ENCODE measurements at places on chromosomes 3 and 15. TPM values are rescaled to one million over a fixed set of nuclear protein-coding genes. Genes with fewer than 3 reads are reported as not detected.

DNA sequence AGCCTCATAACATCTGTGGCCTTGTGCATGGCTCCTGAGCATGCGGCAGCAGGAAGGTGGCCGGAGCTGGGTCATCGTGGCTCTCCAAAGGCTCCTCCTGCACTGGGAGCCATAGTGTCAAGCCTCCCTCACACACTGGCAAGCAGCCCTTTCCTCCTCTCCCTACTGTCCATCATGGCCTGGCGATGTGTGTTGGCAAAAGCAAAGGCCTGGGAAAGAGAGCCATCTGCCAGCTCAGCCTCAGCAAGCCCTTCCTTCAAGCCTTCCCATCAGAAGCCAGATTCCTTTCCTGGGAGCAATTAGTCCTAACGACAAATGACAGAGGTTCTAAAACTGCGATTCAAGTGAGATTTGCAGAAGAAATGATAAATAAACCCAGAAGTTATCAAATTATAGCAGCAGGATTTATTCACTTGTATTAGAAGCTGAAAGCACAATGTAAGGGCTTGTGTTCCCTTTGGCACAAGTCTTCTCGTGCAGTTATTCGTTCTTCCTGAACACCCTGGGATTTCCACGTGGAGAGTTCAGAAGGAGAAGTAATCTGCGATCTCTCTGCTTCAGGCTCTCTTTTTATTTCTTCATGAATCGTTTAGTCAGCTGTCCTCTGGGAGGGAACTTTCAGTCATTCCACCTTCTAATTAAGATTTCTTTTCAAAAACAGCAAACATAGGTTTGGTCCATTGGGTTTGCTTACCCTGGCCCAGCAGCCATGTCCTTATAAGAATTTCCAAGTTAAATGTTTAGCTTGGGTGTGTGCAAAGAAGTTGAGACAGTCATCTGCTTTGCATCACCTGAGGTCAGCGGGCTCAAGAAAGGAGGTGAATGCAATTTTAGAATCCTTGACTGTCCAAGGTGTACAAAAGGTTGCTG is 110.3 kb upstream of the TMC3 start:
- no peak overlapping the region for H3K4me3 ChIP-seq
- DNase-seq, result no peak
- H3K27me3 ChIP-seq, result peaks cover 45% of the 10 kb centered on the region
- peaks cover 2% of the 10 kb centered on the region for H3K36me3 ChIP-seq

DNA sequence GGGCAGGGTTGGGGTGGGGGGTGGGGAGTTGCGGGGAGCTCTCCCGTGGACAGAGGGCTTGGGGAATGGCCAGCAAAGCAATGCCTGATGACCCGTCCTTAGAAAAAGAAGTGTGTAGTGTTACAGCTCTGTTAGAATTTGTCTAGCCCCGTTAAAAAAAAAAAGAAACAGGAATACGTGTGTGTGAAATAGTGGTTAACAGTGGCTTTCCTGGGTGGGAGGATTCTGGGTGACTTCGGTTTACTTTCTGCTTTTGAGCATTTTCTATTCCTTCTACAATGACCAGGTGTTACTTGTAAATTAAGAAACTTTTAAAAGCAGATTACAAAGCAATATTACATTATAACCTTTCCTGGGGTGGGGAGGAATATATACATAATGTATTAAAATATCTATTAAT is 25.0 kb downstream of the H1-8 start:
- H3K27ac ChIP-seq, result peak overlapping the region; percentile 72
- no peaks in the 10 kb centered on the region for H3K27me3 ChIP-seq
- H3K4me1 ChIP-seq, result peaks cover 6% of the 10 kb centered on the region
- H3K36me3 ChIP-seq, result peaks cover 2% of the 10 kb centered on the region

GRCh38 chr3:146589899-146590508 is 15.1 kb downstream of the PLSCR5 start:
- peaks cover 2% of the 10 kb centered on the region for H3K36me3 ChIP-seq
- no peak overlapping the region for H3K27ac ChIP-seq
- DNase-seq, result no peak
- H3K27me3 ChIP-seq, result peaks cover 24% of the 10 kb centered on the region

DNA sequence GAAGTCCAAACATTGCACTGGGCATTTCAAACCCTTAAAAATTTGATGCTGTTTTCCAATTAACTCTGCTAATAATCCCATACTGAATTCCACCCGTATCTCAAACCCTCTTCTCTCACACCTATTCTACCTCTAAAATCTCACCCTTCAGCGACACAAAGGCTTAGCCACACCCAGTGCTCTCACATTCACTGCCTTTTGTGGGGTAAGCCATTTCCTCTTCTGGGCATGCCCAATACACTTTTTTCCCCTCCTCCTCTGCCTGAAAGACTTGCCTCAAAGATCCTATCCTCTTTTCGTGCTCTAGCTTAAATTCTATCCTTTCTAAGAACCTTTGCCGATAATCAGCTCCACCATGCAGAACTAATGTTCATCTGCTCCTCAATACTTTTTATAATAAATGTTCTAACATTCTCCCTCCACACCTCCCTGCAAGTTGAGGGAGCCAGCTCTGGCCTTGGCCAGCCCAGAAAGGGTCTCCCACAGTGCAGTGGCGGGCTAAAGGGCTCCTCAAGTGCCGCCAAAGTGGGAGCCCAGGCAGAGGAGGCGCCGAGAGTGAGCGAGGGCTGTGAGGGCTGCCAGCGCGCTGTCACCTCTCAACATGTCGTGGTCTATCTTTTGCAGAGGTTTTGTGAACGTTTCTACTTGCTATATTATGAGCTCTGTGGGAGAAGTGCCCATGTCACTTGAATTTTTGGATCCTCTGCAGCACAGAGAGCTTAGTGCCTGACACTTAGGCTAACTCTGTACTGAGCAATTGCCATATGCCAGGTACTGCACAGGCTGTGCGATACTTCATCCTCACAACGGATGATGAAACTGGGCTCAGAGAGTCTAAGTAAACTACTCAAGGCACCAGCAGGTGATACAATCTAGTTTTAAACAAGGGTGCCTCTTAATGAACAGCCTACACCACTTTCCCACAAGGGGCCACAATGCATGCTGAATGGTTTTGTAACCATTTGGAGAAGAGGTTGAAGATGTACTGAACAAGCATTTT is 53.6 kb upstream of the BCL6 start:
- peaks cover 33% of the 10 kb centered on the region for H3K4me1 ChIP-seq
- H3K27me3 ChIP-seq, result no peaks in the 10 kb centered on the region
- peaks cover 2% of the 10 kb centered on the region for H3K36me3 ChIP-seq
- DNase-seq, result no peak
- H3K4me3 ChIP-seq, result peak overlapping the region; percentile 43
- H3K27ac ChIP-seq, result peak overlapping the region; percentile 1

GRCh38 chr3:67176396-67176795 is 178.3 kb downstream of the KBTBD8 start:
- no peak for DNase-seq
- H3K36me3 ChIP-seq, result no peaks in the 10 kb centered on the region
- H3K27me3 ChIP-seq, result no peaks in the 10 kb centered on the region
- no peak overlapping the region for H3K27ac ChIP-seq
- no peaks in the 10 kb centered on the region for H3K4me1 ChIP-seq

- H3K4me1 ChIP-seq, result peaks cover 27% of the 10 kb centered on the region
- H3K27me3 ChIP-seq, result no peaks in the 10 kb centered on the region
- H3K36me3 ChIP-seq, result no peaks in the 10 kb centered on the region
- peak overlapping the region; percentile 1 for H3K27ac ChIP-seq
- peak overlapping the region; percentile 94 for H3K4me3 ChIP-seq
These were observed 1.1 kb upstream of the MAGEF1 start for GRCh38 chr3:184713040-184713355.

DNA sequence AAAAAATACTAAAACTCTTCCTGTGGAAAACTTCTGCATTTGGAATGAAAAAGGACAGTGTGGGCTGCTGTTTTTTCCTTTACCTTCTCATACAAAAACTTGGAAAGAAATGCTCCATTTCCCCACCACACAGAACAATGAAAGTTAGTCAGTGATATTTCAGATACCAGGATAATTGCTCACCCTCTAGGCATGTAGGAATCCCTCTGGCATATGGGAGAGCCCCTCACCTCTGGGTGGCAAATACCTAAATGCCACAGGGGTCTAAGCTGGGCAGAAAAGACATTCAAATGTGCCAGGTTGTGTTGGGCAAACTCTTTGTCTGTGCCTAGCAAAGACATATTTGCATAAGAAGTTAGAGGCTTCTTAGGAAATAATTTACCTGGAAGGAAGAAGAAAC is 560.3 kb upstream of the NR2F2 start:
- no peak for DNase-seq
- no peaks in the 10 kb centered on the region for H3K27me3 ChIP-seq
- H3K27ac ChIP-seq, result no peak overlapping the region
- H3K4me3 ChIP-seq, result no peak overlapping the region
- no peaks in the 10 kb centered on the region for H3K4me1 ChIP-seq
- H3K36me3 ChIP-seq, result no peaks in the 10 kb centered on the region

- peak overlapping the region; percentile 24 for H3K27ac ChIP-seq
- H3K4me1 ChIP-seq, result peaks cover 53% of the 10 kb centered on the region
- H3K27me3 ChIP-seq, result no peaks in the 10 kb centered on the region
- peak overlapping the region; percentile 66 for H3K4me3 ChIP-seq
- H3K36me3 ChIP-seq, result peaks cover 2% of the 10 kb centered on the region
These were observed 10.8 kb downstream of the TIPARP start for GRCh38 chr3:156685198-156685597.

- H3K27ac ChIP-seq, result peak overlapping the region; percentile 79
- H3K4me3 ChIP-seq, result peak overlapping the region; percentile 95
- peaks cover 25% of the 10 kb centered on the region for H3K4me1 ChIP-seq
- no peak for DNase-seq
- no peaks in the 10 kb centered on the region for H3K27me3 ChIP-seq
These were observed 664 bp downstream of the PARP3 start for GRCh38 chr3:51942603-51943450.

- no peaks in the 10 kb centered on the region for H3K36me3 ChIP-seq
- H3K27me3 ChIP-seq, result no peaks in the 10 kb centered on the region
- peaks cover 61% of the 10 kb centered on the region for H3K4me1 ChIP-seq
- H3K4me3 ChIP-seq, result peak overlapping the region; percentile 58
- no peak for DNase-seq
- no peak overlapping the region for H3K27ac ChIP-seq
These were observed 15.6 kb downstream of the HERC1 start for GRCh38 chr15:63818191-63818590.

- no peak for DNase-seq
- H3K36me3 ChIP-seq, result no peaks in the 10 kb centered on the region
- no peaks in the 10 kb centered on the region for H3K4me1 ChIP-seq
- H3K27me3 ChIP-seq, result no peaks in the 10 kb centered on the region
- no peak overlapping the region for H3K27ac ChIP-seq
These were observed 241.9 kb upstream of the PEX5L start for GRCh38 chr3:180278583-180279188.

- no peak overlapping the region for H3K4me3 ChIP-seq
- H3K36me3 ChIP-seq, result no peaks in the 10 kb centered on the region
- H3K27ac ChIP-seq, result no peak overlapping the region
- peaks cover 4% of the 10 kb centered on the region for H3K4me1 ChIP-seq
- DNase-seq, result no peak
- H3K27me3 ChIP-seq, result no peaks in the 10 kb centered on the region
These were observed 21.7 kb upstream of the FMN1 start for GRCh38 chr15:33215941-33216872.

DNA sequence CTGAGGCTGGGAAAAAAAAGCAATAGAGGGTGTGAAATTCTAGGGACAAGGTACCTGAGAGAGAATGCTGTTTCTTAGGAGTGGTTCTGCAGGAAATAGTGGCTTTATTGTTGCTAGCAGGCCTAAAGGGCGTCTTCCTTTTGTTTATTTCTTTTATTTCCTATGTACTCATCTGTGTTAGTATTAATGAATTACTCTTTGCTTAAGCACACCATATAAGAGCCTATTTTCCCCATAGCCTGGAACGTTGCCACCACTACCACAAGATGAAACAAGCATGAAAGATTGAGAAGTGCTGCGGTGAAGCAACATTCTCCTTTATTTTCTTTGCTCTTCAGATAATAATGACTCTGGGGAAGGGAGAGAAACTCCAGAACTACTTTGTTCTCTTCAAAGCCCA is 21.3 kb upstream of the GOLIM4 start:
- H3K4me3 ChIP-seq, result no peak overlapping the region
- H3K36me3 ChIP-seq, result no peaks in the 10 kb centered on the region
- no peaks in the 10 kb centered on the region for H3K27me3 ChIP-seq
- no peaks in the 10 kb centered on the region for H3K4me1 ChIP-seq
- no peak for DNase-seq

GRCh38 chr3:129555153-129555550 is 12.2 kb downstream of the H1-8 start:
- no peak overlapping the region for H3K4me3 ChIP-seq
- H3K27me3 ChIP-seq, result peaks cover 5% of the 10 kb centered on the region
- peaks cover 18% of the 10 kb centered on the region for H3K4me1 ChIP-seq

DNA sequence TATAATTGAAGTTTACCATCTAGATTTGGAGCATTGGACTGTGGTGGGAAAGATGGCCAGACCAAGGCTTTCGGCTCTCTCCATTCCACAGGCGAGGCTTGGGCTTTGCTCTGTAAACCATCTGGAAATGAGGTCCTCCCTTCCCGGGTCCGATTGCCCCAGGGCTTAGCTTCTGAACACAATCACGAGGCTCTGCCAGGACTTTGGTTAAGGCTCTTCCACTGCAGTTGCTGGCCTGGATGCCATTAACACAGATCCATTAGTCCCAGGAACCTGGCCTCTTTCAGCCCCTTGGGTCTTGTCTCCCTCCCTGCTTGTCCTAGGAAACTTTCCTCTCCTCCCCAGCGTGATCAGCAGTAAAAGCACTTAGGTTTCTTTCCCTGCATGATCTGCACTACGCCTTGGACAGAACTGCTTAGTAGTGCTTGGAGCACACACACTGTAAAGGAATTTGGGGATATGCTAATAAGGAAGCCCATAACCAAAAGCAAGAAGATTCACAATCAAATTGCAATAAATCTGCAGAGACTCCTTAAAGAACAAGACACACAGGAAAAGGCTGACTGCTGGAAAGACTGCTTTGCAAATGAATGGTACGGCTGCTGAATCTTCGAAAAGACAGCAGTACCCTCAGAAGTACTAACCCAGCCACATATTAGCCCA is 154.3 kb downstream of the ECT2 start:
- peaks cover 28% of the 10 kb centered on the region for H3K27me3 ChIP-seq
- no peaks in the 10 kb centered on the region for H3K36me3 ChIP-seq
- no peak overlapping the region for H3K4me3 ChIP-seq
- no peak for DNase-seq
- no peaks in the 10 kb centered on the region for H3K4me1 ChIP-seq

- DNase-seq, result no peak
- no peak overlapping the region for H3K4me3 ChIP-seq
- no peaks in the 10 kb centered on the region for H3K27me3 ChIP-seq
These were observed 671.5 kb upstream of the GRM7 start for GRCh38 chr3:6189384-6189783.

GRCh38 chr3:167740961-167741587 is 5.6 kb downstream of the SERPINI1 start:
- no peak overlapping the region for H3K27ac ChIP-seq
- no peaks in the 10 kb centered on the region for H3K36me3 ChIP-seq
- H3K4me3 ChIP-seq, result no peak overlapping the region

The ZCWPW2 gene
- total RNA-seq, result not detected

The PRR20G gene
- total RNA-seq, result not detected

The C2CD4A gene
- total RNA-seq, result 0.60 TPM

The HTR3E gene
- not detected for total RNA-seq

The FYCO1 gene
- total RNA-seq, result 27.3 TPM

The MYRIP gene
- total RNA-seq, result not detected

The P2RY13 gene
- 0.82 TPM for total RNA-seq

The IQCF5 gene
- not detected for total RNA-seq

The SPINK8 gene
- not detected for total RNA-seq

All from T-helper 17 cell (primary cell).